ENCODE measurements at places on chromosomes 4 and X. TPM values are rescaled to one million over a fixed set of nuclear protein-coding genes. Genes with fewer than 3 reads are reported as not detected.

DNA sequence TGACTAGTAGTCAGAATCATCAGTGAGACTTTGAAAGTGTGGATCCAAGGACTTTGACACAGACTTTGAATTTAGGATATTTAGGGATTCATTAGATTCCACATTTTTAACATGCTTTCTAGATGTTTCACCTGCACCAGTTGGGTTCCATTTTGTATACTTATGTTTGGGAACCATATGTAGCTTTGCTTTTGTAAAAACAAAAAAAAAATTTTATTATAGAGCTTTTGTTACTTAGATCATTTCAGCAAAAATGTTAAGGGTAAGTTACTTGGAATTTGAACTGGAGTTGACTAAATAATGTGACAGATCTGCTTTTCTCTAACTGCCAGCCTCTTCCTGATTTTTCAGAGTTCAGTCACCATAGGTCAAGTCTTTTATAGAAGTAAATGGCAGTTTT lies 14.6 kb downstream of the PDLIM5 start:
- H3K27me3 ChIP-seq, result no peaks in the 10 kb centered on the region
- H3K4me3 ChIP-seq, result no peak overlapping the region
- no peak for DNase-seq
- H3K4me1 ChIP-seq, result peaks cover 78% of the 10 kb centered on the region
- H3K27ac ChIP-seq, result no peak overlapping the region
- no peaks in the 10 kb centered on the region for H3K36me3 ChIP-seq

DNA sequence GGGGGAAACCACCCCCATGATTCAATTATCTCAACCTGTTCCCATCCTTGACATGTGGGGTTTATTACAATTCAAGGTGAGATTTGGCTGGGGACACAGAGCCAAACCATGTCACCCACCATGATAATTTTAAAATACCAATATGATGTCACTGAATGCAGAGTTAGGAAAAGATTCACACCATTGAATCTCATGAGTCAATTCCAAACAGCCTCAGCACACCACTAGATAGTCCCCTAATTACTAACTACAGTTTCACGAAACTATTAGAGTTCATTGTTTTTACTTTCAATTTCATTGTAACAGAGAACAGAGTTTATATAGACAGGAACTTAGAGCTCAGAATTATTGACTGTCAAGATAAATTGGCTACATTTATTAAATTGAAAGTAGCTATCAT lies 410.2 kb downstream of the FAM47A start:
- H3K36me3 ChIP-seq, result no peaks in the 10 kb centered on the region
- no peaks in the 10 kb centered on the region for H3K27me3 ChIP-seq
- H3K4me3 ChIP-seq, result no peak overlapping the region
- H3K4me1 ChIP-seq, result no peaks in the 10 kb centered on the region
- no peak for DNase-seq

- H3K4me1 ChIP-seq, result no peaks in the 10 kb centered on the region
These were observed 1934.9 kb downstream of the ARAP2 start for GRCh38 chr4:34309383-34309906.

DNA sequence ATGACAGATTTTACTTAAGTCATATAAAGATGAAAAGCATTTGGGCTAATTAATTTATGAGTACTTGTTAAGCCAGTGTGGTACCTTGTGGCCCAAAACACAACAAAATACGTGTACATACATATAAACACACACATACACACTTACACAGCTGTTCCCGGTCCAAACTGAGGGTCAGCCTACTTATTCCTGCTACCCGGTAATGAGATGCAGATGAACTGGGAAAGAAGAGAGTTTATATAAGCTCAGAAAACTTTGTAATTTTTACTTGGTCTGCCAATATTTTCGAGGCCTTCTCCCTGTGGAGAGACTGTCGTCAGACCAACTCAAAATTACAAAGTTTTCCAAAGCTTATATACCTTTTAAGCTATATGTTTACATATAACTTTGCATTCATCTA lies 25.8 kb upstream of the PBDC1 start:
- H3K4me1 ChIP-seq, result peaks cover 18% of the 10 kb centered on the region
- no peak for DNase-seq
- H3K36me3 ChIP-seq, result no peaks in the 10 kb centered on the region
- H3K4me3 ChIP-seq, result no peak overlapping the region

DNA sequence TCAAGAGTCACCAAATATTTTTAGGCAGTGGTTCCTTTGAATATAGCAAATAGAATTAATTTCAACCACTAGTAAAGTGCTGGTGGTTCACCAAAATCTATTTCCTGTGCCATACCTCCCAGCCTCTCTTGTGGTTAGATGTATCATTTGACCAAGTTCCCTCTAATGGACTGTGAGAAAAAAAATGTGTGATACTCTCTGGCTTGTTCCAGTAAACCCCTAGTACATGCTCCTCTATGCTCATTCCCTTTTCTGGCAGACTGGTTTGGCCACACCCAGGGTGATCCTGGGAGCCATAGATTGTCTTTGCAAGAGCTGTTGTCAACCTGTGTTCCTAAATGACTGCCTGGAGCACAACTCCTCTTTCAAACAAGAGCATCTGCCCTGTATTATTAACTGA lies 109.5 kb downstream of the FRAS1 start:
- H3K4me3 ChIP-seq, result no peak overlapping the region
- H3K27me3 ChIP-seq, result no peaks in the 10 kb centered on the region
- H3K4me1 ChIP-seq, result no peaks in the 10 kb centered on the region
- DNase-seq, result no peak
- H3K36me3 ChIP-seq, result no peaks in the 10 kb centered on the region

DNA sequence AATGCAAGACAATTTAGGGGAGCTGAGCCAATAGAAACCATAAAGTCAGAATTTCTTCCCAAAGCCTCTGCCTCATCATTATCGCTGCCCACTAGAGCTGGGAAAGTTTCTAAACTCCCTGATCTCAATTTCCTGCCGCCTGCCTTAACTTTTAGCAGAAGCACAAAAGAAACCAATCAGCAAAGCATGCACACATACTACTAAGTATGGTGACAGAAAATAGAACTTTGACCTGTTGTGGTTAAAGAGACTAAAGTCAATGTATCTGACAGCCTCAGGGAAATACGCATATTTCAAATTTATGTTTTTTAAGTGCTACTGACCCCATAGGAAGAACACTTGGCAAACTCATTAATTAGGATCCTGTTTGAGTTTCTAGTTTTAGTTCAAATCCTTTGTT lies 10.1 kb downstream of the STK26 start:
- no peaks in the 10 kb centered on the region for H3K27me3 ChIP-seq
- H3K4me1 ChIP-seq, result no peaks in the 10 kb centered on the region
- no peaks in the 10 kb centered on the region for H3K36me3 ChIP-seq
- no peak for DNase-seq
- no peak overlapping the region for H3K4me3 ChIP-seq

GRCh38 chr4:150318971-150319370 lies 240.7 kb downstream of the DCLK2 start:
- no peak overlapping the region for H3K27ac ChIP-seq
- H3K4me3 ChIP-seq, result no peak overlapping the region
- no peak for DNase-seq
- no peaks in the 10 kb centered on the region for H3K36me3 ChIP-seq
- no peaks in the 10 kb centered on the region for H3K4me1 ChIP-seq
- no peaks in the 10 kb centered on the region for H3K27me3 ChIP-seq

DNA sequence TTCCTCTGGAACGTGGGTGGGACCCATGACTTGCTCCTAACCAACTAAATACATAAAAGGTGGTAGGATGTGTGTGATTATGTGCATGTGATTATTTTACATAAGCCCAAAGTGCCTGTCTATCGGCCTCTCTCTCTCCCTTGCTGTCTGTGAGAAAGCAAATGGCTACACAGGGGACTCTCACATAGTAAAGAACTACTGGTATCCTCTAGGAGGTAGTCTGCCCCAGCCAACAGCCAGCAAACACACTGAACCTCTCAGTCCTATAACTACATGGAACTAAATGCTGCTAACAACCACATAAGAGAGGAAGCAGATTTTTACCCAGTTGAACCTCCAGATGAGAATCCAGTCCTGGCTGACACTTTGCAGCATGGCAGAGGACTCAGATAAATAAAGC lies 1249.4 kb downstream of the ADGRL3 start:
- H3K4me1 ChIP-seq, result no peaks in the 10 kb centered on the region
- no peaks in the 10 kb centered on the region for H3K36me3 ChIP-seq
- no peak for DNase-seq
- no peak overlapping the region for H3K27ac ChIP-seq

- no peaks in the 10 kb centered on the region for H3K27me3 ChIP-seq
- no peaks in the 10 kb centered on the region for H3K36me3 ChIP-seq
- peaks cover 5% of the 10 kb centered on the region for H3K4me1 ChIP-seq
- DNase-seq, result no peak
- H3K4me3 ChIP-seq, result no peak overlapping the region
These were observed 82.1 kb downstream of the EFNB1 start for GRCh38 chrX:68910731-68911428.

GRCh38 chrX:69131886-69132285 lies 33.4 kb downstream of the PJA1 start:
- no peak overlapping the region for H3K4me3 ChIP-seq
- H3K27me3 ChIP-seq, result no peaks in the 10 kb centered on the region
- DNase-seq, result no peak
- no peaks in the 10 kb centered on the region for H3K4me1 ChIP-seq
- H3K36me3 ChIP-seq, result no peaks in the 10 kb centered on the region
- H3K27ac ChIP-seq, result no peak overlapping the region

DNA sequence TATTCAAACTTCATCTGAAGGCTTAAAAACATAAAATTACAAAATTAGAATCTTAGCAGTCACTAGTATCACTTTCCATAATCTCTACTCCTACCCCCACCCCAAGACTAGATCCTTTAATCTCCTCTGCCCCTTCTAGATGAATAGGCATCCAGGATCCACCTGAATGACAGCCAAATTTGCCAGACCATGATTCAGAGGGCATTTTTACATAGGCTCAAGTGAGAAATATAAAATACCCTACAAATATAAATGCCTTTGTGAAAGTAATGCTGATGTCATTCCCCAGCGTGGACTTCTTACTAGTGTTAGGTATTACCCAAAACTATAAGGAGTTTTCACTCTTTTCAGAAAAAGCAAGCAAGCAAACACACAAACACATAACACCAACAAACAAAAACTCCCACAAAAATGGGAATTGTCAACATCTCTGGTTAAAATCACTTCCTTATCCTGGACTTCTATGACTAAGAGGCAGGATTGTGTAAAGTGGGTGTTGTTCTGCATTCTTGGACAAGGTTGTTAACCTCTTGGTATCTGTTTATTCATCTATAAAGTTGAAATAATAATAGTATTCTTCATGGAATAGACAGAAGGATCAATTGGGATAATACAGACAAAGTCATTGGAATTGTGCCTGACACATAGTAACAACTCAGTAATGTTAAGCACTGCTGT lies 51.3 kb upstream of the TMPRSS11F start:
- H3K27me3 ChIP-seq, result no peaks in the 10 kb centered on the region
- no peak overlapping the region for H3K4me3 ChIP-seq
- no peak overlapping the region for H3K27ac ChIP-seq
- H3K36me3 ChIP-seq, result no peaks in the 10 kb centered on the region
- no peaks in the 10 kb centered on the region for H3K4me1 ChIP-seq

- no peak overlapping the region for H3K27ac ChIP-seq
- H3K4me3 ChIP-seq, result no peak overlapping the region
These were observed 16.4 kb downstream of the ZNF732 start for GRCh38 chr4:288891-289290.

DNA sequence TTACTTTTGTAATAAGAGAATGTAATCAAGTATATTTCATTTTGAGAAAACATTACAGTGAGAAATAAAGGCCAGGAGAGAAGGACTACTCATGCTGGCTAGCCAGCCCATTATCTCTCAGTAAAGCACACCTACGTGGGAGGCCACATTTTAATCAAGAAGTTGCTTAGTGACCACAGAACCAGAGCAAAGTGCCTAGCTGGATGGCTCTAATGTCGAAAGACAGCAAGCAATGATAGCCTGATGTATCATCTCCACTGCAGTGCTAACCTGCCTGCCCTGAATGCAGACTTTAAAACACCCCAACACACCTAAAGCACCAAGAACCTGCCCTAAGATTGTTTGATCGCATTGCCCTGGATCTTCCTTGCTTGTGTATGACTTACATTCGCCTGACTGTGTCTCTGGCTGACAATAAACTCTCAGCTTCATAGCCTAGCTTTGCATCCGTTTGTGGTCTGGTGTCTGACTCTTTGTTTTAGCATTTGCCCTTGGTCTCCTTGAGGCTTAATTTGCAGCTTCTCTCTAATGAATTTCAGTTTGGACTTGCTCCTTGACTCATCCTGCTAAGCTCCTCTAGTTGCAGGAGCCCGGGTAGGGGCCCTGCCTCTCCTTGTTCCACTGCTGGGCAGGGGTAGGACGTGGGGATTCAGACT lies 31.4 kb upstream of the SOWAHD start:
- H3K36me3 ChIP-seq, result no peaks in the 10 kb centered on the region
- no peak for DNase-seq
- H3K27me3 ChIP-seq, result no peaks in the 10 kb centered on the region
- no peaks in the 10 kb centered on the region for H3K4me1 ChIP-seq

GRCh38 chrX:1443496-1444075 lies 9.1 kb downstream of the ASMTL start:
- no peak overlapping the region for H3K4me3 ChIP-seq
- no peaks in the 10 kb centered on the region for H3K27me3 ChIP-seq
- H3K27ac ChIP-seq, result no peak overlapping the region
- no peak for DNase-seq
- H3K36me3 ChIP-seq, result no peaks in the 10 kb centered on the region

- no peak for DNase-seq
- no peak overlapping the region for H3K27ac ChIP-seq
These were observed 71.3 kb downstream of the POU4F2 start for GRCh38 chr4:146709956-146710355.

- H3K27me3 ChIP-seq, result no peaks in the 10 kb centered on the region
- H3K36me3 ChIP-seq, result no peaks in the 10 kb centered on the region
- peak; percentile 42 for DNase-seq
- H3K4me1 ChIP-seq, result peaks cover 46% of the 10 kb centered on the region
- peak overlapping the region; percentile 9 for H3K27ac ChIP-seq
These were observed 45.2 kb upstream of the CLCN4 start for GRCh38 chrX:10111364-10112148.

DNA sequence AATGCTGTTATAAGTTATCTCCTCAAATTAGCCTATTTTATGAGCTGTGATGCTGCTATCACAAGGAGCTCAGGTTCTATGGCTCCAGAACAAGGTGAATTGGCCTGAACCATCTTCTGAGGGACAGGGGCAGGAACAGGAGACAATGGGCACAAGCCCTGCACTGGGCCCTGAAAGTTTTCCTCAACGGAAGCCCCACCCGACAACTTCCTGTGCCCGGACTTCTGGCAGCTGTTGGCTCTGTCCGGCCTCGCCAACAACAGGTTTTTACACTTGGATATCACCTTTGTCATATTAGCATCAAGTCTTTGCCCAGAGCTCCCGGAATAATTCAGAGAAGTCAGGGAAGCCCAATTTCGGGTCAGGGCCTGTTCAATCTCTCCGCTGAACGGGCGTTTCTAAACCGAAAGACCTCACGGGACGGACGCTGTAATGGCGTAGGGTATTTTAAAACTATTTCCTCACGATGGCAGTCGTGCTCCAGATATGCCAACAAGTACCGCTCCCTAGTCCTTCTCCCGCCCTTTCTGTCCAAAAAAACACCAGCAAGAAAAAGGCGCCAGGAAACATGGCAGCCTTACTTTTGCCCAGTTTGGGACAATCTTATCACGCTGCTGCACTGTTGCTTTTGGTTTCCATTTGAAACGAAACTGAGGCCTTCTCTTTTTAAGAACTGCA lies 201.0 kb upstream of the STK26 start:
- peaks cover 33% of the 10 kb centered on the region for H3K4me1 ChIP-seq
- H3K27me3 ChIP-seq, result no peaks in the 10 kb centered on the region
- H3K4me3 ChIP-seq, result peak overlapping the region; percentile 55
- no peaks in the 10 kb centered on the region for H3K36me3 ChIP-seq
- no peak for DNase-seq
- H3K27ac ChIP-seq, result peak overlapping the region; percentile 79

HSFX2 gene
- total RNA-seq, result 0.33 TPM

NPY2R gene
- total RNA-seq, result not detected

PROM1 gene
- total RNA-seq, result 15.0 TPM

CDS1 gene
- 1.2 TPM for total RNA-seq

TIGD4 gene
- 0.20 TPM for total RNA-seq

HELT gene
- total RNA-seq, result not detected

DMD gene
- 183 TPM for total RNA-seq

PGAM4 gene
- total RNA-seq, result not detected

CPXCR1 gene
- total RNA-seq, result not detected

Data from heart right ventricle (tissue), 16 donors.